Urothelium cell line (cell line): ENCODE measurements at places on chromosomes 2 and 18.

DNA sequence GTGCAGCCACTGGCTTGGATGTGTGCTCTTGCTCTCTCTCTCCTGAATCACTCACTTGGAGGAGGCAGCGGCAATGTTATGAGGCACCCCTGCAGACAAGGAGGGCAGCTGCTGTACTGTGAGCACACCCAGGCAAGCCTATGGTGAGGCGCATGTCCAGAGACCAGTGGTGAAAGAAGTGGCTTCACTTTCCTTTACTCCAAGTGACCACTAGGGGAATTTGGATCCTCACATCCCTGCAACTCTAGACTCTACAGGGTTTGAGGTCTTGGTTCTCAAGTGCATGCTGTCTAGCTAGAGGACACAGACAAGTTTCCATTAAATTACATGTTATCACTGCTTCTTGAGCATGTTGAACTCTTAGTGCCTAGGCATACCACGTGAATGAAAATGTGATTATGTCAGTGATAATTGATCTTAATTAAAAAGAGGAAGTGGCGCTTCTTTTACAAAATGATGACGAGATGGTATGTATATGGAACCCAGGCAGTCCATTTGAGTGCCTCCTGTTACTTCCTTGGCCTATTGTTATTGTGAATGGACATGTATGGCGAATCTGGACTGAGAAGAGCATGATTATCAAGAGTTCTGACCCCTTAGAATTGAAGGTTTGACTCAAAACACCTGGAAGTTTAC, 181.0 kb upstream of the CDH2 start:
- DNase-seq = no peak

- DNase-seq = no peak
Measured at GRCh38 chr2:9972621-9973479, 21.4 kb downstream of the GRHL1 start.

- no peak for DNase-seq
Measured at GRCh38 chr2:108423502-108424251, 25.3 kb upstream of the GCC2 start.

GRCh38 chr2:159160412-159160811, 126.1 kb downstream of the WDSUB1 start:
- DNase-seq = no peak

GRCh38 chr2:170831115-170831514, 14.4 kb downstream of the GAD1 start:
- DNase-seq = no peak

DNA sequence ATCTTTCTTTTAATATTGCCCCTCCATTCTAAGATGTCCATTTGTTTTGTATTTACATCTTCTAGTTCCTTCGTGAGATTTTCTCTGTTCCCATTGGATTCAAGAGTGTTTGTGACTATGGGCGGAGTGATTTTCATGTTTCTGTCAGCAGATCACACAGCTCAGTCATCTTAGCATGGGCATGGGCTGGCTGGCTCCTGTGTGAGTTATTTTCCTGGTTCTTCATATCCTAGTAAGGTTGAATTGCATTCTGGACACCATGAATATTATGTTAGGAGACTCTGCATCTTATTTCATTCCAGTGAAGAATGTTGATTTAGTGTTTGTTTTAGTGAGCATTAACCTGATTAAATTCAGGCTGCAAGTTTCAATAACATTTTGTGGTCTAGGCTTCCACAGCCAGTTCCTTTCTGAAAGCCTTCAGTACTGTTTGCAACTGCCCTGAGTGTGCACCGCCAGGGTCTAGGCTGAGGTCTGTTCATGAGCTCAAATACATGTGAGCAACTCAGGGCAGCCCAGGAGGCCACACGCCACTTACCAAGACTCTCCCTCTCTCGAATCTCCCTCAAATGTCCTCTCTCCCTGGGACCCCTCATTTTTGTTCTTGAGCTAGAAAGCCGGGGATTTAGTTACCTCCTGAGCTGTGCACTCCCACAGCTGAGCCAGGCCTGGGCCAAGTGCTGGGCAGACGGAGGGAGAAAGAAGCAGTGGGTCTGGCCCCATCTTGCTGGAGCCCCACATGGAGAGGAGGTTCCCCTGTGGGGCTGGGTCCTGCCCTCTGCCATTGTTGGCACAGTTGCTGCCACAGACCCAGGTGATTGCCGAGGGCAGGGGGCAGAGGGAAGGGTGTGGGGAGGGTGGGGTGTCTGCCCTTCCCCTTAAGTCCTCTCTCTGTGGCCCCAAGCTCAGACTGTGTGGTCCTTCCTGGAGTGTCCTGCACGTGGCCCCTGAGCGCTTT, 145.9 kb downstream of the RTP5 start:
- no peak for DNase-seq

DNA sequence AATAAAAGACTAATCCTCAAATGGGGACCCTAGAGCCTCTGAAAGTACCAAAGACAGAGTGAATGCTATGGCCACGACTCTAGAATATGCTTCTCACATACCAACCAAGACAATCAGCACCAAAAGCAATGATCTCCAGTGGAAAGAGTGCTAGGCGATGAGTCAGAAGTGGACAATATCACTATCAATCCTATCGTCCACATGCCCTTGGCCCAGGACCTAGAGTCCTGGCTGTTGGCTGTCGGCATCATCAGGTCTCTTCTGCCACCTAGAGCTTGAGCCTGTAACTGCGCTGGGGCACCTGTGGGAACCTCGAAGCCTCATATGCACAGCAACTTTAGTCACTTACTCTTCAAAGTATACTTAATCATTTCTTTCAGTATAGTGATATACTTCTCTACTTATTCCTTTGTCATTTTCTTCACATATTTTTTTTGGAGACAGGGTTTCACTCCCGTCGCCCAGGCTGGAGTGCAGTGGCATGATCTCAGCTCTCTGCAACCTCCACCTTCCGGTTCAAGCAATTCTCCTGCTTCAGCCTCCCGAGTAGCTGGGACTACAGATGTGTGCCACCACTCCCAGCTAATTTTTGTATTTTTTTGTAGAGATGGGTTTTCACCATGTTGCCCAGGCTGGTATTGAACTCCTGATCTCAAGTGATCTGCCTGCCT, 29.7 kb downstream of the NOL10 start:
- DNase-seq = peak; percentile 65

DNA sequence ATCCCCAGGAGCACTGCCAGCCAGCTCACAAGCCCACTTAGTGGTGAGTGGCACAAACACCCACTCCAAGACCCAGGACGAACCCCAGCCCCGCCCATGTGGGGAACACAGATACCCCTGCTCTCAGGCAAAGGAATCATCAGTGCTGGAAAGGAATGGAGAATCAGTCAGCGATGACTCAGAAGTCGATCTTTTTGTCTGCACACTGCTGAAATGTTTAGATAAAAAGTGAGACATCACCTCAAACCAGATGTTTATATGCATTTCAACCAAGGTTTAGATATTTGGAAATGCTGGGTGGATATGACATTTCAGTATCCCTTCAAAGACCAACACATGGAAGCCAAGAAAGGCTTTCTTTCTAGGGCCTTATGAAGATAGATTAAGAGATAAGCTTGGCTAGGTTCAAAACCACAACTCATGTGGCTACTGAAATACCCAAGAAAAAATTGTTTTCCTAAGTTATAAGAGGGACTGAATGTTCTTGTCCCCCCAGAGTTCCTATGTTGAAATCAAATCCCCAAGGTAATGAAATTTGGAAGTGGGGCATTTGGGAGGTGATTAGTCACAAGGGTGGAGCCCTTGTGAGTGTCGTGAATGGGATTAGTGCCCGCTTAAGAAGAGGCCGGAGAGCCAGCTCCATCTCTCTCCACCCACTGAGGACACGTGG, 43.7 kb downstream of the POU3F3 start:
- peak; percentile 70 for DNase-seq

GRCh38 chr18:8966821-8967220, 135.7 kb upstream of the NDUFV2 start:
- DNase-seq = no peak

- DNase-seq = no peak
Measured at GRCh38 chr2:222332116-222332515, 33.3 kb upstream of the PAX3 start.

GRCh38 chr2:219368690-219369191, 19.0 kb downstream of the DNPEP start:
- DNase-seq = no peak

- no peak for DNase-seq
Measured at GRCh38 chr2:25855065-25855464, 23.2 kb downstream of the ASXL2 start.

GRCh38 chr2:204445149-204445548, 100.1 kb upstream of the PARD3B start:
- no peak for DNase-seq

- no peak for DNase-seq
Measured at GRCh38 chr18:77061281-77061945, 71.2 kb downstream of the MBP start.

GRCh38 chr2:39938035-39938835, 159.2 kb upstream of the THUMPD2 start:
- no peak for DNase-seq

DNA sequence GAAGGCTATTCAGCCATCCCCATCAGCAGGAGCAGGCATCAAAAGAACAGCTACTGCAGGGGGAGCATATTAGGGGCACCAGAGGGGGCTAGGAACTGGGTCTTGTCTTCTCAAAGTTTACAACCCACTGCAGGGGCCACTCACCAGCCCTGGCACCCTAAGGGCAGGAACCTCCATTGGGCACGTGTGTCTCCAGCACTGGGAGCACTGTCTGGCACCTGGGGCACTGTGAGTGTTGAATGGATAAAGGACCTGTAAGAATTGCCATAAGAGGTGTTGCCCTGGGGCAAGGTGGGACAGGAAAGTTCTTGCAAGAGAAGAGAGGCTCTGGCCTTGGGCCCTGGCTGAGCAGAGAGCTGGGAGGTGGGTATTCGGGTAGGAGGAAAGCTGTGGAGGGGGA, 1.4 kb upstream of the STEAP3 start:
- no peak for DNase-seq

DNA sequence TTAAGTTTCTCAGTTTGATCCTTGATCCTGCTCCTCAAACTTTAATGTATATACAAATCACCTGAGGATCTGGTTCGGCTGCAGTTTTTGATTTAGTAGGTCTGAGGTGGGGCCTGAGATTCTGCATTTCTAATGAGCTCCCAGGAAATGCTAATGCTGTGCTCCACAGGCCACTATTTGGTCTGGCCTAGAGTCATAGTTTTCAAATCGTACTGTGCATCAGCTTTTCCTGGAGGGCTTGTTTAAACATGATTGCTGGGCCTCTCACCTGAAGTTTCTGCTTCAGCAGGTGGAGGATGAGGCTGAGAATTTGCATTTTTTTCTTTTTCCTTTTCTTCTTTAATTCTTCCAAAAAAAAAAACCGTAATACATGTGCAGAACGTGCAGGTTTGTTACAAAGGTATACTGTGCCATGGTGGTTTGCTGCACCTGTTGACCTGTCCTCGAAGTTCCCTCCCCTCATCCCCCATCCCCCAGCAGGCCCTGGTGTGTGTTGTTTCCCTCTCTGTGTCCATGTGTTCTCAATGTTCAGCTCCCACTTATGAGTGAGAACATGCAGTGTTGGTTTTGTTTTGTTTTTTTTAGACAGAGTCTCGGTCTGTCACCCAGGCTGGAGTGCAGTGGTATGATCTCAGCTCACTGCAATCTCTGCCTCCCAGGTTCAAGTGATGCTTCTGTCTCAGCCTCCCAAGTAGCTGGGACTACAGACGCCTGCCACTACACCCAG, 42.2 kb upstream of the CD28 start:
- DNase-seq = no peak

GRCh38 chr18:26642440-26643348, 94.3 kb upstream of the KCTD1 start:
- DNase-seq = no peak

- DNase-seq = no peak
Measured at GRCh38 chr18:44917216-44918141, 236.8 kb downstream of the SETBP1 start.

GRCh38 chr2:176704282-176704858, 435.1 kb downstream of the MTX2 start:
- DNase-seq = no peak

- DNase-seq = no peak
Measured at GRCh38 chr2:206876216-206876860, 63.0 kb upstream of the CPO start.

GRCh38 chr2:212535996-212536816, 2.4 kb downstream of the ERBB4 start:
- no peak for DNase-seq

DNA sequence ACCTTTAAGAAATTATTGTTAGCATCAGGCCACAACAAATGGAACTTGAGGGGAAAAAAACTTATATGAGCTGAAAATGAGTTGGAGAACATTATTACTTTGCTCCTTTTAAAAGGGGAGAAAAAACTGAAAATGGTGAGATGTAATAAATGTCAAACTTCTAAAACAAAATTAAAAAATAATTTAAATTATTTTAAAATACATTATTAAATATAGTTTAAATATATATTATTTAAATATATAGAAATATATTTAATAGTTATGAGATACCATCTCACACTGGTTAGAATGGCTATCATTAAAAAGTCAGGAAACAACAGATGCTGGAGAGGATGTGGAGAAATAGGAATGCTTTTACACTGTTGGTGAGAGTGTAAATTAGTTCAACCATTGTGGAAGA, 28.9 kb downstream of the RPIA start:
- no peak for DNase-seq

GRCh38 chr2:43521568-43521967, 74.3 kb downstream of the THADA start:
- no peak for DNase-seq

- no peak for DNase-seq
Measured at GRCh38 chr2:104521247-104521646, 332.7 kb upstream of the POU3F3 start.

GRCh38 chr2:128645631-128646030, 327.0 kb upstream of the HS6ST1 start:
- no peak for DNase-seq
